ENCODE measurements at places on chromosomes 7 and 10.

DNA sequence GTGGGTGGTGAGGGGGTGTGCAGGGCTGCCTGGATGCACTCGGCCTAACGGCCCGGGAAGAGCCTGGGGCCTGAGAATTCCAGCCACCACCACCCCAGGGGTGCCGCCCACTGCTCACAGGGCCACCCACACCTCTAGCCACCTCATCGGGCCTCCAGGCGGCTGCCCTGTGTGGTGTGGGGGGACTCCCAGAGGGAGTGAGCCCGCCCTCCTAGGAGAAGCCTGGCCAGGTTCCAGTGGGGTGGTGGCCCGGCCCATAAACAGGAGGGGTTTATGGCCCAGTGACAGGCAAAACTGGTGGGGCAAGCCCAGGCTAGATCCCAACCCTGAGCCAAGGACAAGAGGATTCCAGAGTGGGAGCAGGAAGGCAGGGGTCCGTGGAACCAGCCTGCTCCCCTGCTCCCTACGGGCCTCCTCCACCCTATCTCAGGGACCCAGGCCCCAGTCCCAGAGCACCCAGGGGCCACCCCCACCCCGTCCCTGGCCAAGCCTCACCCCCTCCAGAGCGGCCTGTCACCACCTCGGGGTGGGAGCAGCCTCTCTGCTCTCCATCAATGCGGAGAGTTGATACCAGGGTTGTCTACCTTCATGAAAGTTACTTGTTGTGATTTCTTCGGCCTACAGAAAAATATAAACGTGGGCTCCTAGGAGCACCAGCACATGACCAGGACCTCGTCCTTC lies 20.2 kb upstream of the PDGFA start:
- DNase-seq, result no peak

DNA sequence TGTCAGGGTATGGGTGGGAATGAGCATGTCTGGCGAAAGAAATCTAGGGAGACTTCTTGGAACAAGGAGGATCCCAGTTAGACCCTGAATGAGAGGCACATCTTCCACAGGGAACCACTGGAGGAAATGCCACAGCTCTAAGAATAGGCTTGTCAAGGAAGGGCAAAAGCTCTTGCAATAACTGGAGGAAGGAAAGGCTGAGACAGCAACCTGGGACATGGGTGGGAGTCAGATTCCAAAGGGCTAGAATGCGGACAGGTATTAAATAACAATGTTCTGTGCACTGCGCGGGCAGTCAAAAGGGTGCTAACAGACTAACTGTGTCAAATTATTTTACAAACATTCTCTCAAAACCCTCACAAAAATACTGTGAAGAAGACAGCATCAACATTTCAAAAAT lies 4.5 kb downstream of the NUDCD3 start:
- no peak for DNase-seq

- no peak for DNase-seq
Observed at GRCh38 chr10:120783867-120784266, 67.3 kb upstream of the WDR11 start.

- DNase-seq, result no peak
Observed at GRCh38 chr10:42975005-42975493, 101.8 kb upstream of the RET start.

DNA sequence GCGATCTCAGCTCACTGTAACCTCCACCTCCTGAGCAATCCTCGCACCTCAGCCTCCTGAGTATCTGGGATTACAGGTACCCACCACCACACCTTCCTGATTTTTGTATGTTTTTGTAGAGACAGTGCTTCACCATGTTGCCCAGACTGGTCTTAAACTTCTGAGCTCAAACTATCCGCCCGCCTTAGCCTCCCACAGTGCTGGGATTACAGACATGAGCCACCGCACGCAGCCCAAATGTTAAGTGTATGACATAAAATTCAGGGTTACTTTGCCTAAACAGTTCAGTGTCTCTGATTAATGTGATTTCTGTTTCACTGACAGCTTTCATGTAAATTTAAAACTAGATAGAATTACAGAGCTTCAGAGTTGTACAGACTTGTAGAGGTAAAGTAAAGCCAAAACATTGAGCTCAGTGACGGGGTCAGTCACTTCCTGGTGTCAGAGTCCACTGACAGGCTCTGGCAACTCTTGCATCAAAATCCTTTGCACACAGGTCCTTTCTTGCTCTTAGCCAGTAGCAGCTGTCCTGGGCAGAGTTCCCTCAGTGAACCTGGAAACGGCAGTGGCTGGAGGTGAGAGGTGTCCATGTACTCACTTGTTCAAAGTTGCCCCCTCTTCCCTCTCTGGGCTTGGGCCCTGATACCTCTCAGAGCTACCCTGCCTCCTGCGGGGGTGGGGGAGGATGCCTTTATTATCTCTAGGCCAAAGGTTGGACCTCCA lies 33.7 kb downstream of the MGMT start:
- no peak for DNase-seq

GRCh38 chr10:5512881-5513612 lies 11.7 kb upstream of the CALML3 start:
- peak; percentile 12 for DNase-seq

- no peak for DNase-seq
Observed at GRCh38 chr7:55641811-55642210, 69.5 kb upstream of the VOPP1 start.

GRCh38 chr10:118633786-118634185 lies 38.3 kb upstream of the PRLHR start:
- no peak for DNase-seq

- no peak for DNase-seq
Observed at GRCh38 chr7:25988640-25989039, 163.4 kb upstream of the NFE2L3 start.

- DNase-seq, result no peak
Observed at GRCh38 chr7:46652317-46652716, 731.2 kb upstream of the IGFBP3 start.

DNA sequence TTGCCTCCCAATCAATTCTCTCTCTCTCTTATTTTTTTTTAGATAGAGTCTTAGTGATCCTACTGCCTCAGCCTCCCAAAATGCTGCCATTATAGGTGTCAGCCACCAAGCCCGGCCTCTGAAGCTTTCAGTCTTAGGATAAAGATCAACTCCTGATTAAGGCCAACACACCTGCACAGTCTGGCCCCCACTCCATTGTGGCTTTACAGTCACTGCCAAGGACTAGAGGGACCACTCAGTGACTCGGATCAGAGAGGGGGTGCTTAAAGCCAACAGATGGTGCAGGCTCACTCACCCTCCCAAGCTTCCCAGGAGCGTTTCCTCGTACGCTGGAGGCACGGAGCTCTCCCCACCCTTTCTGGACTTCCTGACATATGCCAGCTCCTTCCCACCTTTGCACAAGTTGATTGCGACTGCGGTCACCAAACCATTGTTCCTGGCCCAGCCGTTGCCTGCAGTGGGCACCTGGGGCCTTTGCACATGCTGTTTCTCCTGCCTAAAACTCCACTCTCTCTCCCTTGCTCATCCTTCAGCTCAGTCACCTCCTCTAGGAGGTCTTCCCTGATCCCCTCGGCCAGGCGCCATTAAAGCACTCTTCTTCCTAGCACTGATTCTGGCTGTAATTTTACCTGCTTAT lies 1.7 kb upstream of the CDH23 start:
- no peak for DNase-seq

DNA sequence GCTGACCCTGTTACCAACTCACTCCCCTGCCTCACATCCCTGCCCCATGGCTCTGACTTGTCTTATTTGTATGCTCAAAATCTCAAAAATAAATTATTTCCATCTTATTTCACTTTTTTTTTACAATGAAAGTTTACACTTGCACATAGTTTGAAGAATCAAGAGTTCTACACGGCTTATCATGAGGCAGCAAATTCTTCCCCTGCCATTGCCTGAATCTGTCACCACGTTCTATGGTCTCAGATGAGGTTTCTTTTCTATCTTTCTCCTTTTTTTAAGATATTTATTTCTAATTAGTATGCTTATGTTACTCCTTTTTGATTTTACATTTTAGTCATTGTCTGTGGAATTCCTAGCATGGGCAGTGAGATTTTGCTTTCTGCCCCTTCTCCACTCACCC lies 28.4 kb downstream of the ARHGAP22 start:
- no peak for DNase-seq

- DNase-seq, result no peak
Observed at GRCh38 chr10:16724509-16724908, 92.7 kb downstream of the RSU1 start.

GRCh38 chr10:96502561-96503282 lies 11.0 kb downstream of the TLL2 start:
- no peak for DNase-seq

DNA sequence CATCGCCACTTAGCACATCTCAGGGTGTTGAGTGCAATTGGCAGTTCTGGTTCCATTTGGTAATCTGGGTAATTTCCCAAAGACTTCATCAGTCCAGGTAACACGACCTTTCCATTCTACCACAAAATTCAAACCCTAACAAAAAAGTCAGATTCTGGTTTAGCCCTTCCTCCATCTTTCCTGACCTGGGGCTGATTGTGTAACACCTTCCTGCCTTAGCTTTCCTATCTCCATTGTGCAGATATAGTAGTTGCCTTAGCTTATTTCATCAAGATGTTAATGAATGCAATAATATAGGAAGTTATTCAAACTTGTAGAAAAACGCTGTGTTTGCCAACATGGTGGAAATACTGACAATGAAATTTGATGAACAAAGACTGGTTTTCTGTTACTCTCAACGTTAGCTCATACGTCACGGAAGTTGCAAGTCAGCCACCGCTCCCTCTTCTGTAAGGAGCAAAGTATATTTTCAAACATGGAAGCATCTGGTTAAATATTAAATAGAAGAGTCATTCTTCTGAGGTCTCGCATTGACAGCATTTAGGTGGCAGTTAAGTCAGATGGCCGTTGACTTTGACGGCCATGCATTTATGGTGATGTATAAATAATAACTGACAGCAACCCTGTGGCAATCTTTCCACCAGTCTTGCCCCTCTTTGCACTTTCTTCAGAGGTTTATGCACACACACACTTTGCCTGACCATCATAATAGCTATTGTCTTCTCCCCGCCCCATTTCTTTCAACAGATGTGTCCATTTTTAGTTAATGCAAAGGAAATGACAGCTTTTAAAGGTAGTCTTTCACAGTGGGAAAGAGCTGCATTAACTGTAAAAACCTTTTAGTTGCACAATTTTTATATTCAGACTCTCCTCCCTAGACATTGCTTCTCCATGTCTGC lies 205.1 kb upstream of the BMPER start:
- no peak for DNase-seq

- peak; percentile 82 for DNase-seq
Observed at GRCh38 chr10:21372651-21373410, 152.7 kb downstream of the SKIDA1 start.

DNA sequence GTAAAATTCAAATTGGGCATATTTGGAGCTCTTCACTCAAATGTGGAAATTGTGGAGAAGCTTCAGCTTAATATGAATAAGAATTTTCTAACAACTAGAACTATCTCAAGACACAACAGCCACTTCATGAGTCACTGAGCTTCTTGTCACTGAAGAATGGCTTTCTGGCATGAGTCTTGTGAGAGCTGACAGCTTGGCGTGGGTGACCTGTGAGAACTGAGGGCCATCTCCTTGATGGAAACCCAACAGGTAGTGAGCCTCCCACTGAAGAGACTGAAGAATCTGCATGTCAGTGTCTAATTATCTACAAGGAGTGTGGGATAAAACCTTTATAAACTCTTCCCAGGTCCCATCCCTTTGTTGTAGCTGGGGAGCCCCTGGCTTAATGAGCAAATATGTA lies 66.0 kb downstream of the CLEC2L start:
- no peak for DNase-seq

DNA sequence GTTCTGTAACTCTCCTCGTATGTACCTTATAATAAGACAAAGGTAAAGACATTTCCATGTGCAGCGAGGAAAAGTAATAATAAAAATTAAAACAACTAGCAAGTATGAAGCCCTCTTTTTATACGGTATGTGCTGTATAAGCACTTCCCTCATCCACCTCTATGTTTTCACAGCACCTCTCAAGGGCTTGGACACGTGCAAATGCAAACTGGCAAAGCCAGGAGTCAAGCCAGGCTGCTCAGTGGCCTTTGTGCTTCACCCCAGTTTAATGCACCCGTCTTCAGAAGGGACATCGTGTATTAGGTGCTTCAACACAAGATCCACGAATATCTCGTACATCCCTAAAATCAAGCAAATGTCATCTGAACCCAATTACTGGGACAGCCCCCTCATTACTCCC lies 1.3 kb upstream of the DGKI start:
- DNase-seq, result no peak

GRCh38 chr7:153657182-153657800 lies 394.9 kb upstream of the DPP6 start:
- no peak for DNase-seq

- no peak for DNase-seq
Observed at GRCh38 chr7:115292381-115292780, 370.5 kb downstream of the MDFIC start.

- DNase-seq, result no peak
Observed at GRCh38 chr10:90447831-90448230, 410.0 kb downstream of the HTR7 start.

DNA sequence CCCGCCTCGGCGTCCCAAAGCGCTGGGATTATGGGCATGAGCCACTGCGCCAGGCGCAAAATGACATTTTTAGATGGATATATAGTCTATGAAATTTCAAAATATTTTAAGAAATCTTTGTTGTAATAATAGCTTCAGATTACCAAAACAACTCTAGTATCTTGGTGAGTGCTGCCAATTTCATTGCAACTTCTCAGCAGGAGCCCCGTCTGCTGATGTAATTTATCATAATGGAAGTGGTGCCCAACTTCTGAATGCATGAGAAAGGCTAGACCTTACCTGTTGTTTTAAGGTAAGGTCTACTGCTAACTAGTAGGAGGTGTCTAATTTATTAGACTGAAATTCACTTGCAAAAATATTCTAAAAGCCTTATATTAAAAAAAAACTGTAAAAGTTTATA lies 20.0 kb downstream of the PDSS1 start:
- no peak for DNase-seq

- DNase-seq, result no peak
Observed at GRCh38 chr10:132048294-132048667, 17.5 kb upstream of the JAKMIP3 start.

- DNase-seq, result no peak
Observed at GRCh38 chr7:10117815-10118214, 855.9 kb upstream of the PHF14 start.

DNA sequence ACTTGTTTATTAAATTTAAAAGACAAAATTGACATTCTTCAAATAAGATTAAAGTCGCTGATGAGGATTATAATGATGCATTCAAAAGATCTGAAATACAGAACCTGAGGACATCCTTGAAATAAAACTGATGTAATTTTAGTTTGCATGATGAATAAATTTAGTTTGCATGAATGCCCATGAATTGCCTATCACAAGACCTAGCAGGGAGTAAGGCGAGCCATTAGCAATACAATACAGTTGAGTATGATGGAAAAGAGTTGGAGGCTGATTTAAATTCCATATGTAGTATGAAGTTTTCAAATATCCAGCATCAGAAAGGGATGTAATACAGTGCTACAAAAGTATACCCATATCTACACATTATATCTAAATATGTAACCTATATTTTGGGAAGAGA lies 321.3 kb downstream of the CACNA2D1 start:
- no peak for DNase-seq

GRCh38 chr7:28151965-28152364 lies 28.6 kb downstream of the JAZF1 start:
- no peak for DNase-seq

GRCh38 chr7:108684629-108685028 lies 115.0 kb downstream of the DNAJB9 start:
- no peak for DNase-seq

- no peak for DNase-seq
Observed at GRCh38 chr7:157483515-157483914, 146.7 kb downstream of the DNAJB6 start.

GRCh38 chr7:66140924-66141323 lies 26.3 kb downstream of the CRCP start:
- DNase-seq, result no peak

All from left hindlimb (tissue), 1 donor.